ENCODE measurements at places on chromosomes 5 and 9.

DNA sequence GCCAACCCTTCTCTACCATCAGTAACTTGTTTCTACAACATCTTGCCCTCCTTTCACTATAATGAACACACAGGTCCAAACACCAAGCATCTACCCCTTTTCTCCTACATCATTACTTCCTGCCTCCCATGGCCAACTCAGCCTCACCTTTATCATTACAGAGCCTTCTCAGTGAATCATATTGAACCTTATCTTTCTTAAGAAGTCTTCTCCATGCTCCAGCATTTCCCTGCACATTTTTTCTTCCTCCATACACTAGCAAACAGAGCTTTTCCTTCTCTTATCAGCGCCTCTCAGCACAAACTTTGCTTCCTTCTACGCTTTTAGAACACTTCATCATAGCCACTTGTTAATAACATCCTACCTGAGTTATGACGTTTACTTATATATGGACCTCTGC lies 148.2 kb downstream of the ARL15 start:
- no peak for DNase-seq

- DNase-seq, result no peak
Measured at GRCh38 chr5:4544049-4544670, 596.0 kb upstream of the ADAMTS16 start.

- no peak for DNase-seq
Measured at GRCh38 chr5:23089286-23089685, 236.1 kb upstream of the CDH12 start.

DNA sequence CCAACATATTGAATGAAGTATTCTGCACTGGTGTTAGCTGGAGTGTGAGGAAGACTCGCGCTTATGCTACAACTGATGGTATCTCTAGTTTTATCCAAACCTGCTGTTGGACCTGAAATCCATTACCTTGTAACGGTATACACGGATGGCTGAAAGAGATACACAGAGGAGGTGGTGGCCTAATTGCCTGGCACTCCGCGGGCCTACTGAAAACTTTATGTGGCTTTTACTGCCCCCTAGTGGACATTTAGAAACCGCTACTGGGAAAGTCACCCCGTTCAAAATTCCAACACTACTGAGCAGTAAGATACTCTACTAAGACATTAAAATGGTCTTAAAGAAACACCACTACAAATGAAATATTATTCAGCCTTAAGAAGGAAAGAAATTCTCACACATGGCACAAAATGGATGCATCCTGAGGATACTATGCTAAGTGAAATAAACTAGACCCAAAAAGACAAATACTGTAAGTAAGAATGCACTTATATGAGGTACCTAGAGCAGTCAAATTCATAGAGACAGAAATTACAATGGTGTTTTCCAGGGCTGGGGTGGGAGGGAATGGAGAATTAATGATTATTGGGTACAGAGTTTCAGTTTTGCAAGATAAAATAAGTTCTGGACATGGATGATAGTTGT lies 100.4 kb downstream of the TTLL11 start:
- peak; percentile 71 for DNase-seq

DNA sequence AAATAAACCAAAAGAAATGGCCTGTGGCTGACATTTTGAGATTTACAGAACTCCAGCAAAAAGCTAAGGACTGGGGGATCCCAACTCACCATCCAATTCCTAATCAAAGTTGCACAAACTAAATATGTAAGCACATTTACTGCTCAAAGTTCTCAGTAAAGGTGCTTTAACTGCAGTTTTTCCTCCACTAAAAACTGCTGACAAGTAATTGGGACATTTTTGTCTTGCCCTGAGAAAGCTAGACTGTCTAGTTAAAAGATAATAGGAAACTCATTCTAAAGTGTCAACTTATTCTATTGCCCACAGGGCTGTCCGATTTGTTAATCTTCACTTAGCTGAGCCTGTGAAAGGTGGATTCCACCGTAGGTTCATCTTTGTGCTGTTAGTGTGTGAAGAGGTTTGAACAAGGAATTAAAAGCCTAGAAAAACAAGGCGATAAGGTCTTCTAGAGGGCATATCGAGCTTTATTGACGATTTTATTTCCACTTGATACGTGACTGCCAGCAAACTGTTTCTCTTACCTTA lies 1.0 kb downstream of the DOCK8 start:
- DNase-seq, result peak; percentile 15

- DNase-seq, result no peak
Measured at GRCh38 chr5:60417500-60418181, 282.3 kb downstream of the DEPDC1B start.

DNA sequence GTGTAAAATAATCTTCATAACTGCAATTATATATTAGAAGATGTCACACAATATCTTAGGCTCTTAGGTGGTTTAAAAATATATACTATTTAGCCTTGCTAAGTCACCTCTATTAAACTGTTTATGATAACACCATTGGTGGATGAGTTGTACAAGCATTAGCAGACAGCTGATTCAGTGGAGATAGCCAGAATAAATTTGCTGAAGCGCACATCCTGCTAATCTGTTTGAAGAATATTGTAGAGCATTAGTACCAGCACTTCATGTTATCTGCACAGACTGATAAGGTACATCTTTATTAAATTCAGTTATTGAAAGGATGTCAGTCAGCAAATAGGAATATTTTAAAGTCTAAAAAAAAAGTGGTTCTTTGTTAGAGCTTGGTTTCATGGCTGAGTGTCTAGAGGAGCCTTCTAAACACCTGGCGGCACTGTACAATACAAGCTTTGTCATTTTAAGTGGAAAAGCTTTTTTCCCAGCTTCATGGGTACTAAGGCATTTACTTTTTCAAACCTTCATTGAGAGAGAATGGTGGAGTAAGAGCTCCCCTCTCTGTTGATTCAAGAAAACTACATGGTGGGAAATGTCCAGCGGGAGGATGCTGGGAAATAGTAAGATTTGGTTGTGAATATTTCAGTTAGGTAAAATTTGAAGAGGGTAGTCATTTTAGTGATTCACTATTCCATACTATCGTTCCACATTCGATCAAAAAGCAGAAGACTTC lies 275.1 kb downstream of the SLF1 start:
- DNase-seq, result peak; percentile 10

GRCh38 chr9:76336027-76336426 lies 58.2 kb downstream of the RFK start:
- DNase-seq, result no peak

- DNase-seq, result no peak
Measured at GRCh38 chr5:76861612-76862011, 11.8 kb downstream of the S100Z start.

DNA sequence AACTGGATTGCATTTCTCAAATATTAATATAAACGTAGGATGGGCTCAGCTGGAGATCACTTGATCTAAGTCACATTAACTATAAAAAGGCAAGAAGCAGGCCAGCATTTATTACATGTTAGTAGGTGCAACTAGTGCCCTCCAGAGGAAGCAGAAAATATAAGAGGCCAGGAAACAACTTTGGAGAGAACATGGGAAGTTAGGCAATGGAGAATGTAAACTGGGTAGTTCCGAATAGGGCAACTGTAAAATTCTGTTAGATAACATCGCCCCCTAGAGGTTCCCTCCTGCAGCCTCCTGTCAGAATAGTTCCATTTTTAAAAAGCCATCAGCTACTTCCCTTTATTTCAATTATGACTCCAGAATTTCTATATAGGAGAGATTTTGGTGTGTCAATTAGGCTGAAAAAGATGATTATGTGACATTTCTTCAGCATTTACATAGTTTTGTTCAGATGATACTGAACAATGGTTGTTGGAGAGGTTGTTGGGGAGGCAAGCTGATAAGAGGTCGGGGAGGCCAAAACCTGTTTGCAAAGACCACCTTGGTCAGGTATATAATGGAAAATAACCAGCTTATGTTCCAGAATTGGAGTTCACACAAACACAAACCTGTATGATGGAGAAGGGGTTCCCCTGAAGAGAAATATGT lies 22.4 kb downstream of the CCL28 start:
- DNase-seq, result peak; percentile 72

- DNase-seq, result no peak
Measured at GRCh38 chr5:146646441-146646840, 130.5 kb upstream of the GPR151 start.

DNA sequence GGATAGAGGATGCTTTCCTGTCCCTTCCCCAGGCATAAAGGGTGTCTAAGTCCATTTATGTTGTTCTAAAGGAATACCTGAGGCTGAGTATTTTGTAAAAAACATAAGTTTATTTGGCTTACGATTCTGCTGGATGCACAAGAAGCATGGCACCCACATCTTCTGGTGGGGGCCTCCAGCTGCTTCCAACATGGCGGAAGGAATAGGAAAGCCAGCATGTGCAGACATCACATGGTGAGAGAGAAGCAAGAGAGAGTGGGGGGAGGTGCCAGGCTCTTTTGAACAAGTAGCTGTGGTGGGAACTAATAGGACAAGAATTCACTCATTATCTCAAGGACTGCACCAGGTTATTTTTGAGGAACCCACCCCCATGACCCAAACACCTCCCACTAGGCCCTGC lies 77.2 kb downstream of the ADCY2 start:
- DNase-seq, result no peak

- DNase-seq, result no peak
Measured at GRCh38 chr5:145198525-145199260, 636.4 kb downstream of the PRELID2 start.

GRCh38 chr9:81635521-81636254 lies 53.7 kb downstream of the TLE1 start:
- no peak for DNase-seq

- no peak for DNase-seq
Measured at GRCh38 chr9:79542735-79543620, 28.8 kb upstream of the TLE4 start.

- no peak for DNase-seq
Measured at GRCh38 chr5:27911216-27911615, 872.8 kb upstream of the CDH9 start.

DNA sequence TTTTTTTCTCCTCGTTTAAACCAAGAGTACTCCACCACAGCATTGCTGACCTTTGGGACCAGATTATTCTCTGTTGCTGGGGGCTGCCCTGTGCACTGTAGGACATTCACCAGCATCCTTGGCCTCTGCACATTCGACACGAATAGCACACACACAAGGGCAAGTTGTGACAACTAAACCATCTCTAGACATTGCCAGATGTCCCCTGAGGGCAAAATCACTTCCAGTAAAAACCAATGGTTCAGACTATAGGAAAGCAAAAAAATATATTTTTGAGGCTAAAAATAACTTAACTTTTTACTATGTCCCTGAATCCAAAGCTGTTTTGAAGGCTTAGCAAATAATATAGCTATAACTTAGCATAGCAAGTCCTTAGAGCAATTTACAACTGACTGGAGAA lies 65.9 kb downstream of the SEMA5A start:
- DNase-seq, result no peak

DNA sequence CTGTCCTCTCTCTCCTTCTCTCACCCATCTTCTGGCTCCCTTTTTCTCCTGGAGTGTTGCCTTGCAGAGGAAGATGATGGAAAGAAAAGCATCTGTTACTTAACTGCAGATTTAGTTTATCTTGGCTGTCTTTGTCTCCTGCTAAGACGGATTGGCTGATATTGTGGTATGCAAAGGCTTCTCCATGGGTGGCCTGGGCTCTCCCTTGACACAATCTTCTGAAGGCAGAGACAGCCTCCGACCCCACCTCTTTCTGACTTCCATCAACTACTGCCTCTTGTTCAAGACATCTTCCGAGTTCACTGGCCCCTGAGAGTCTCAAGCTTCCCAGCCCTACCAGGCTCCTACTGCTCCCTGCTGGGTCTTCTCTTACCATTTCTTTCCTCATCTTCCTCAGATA lies 403.7 kb downstream of the LRRC70 start:
- no peak for DNase-seq

- no peak for DNase-seq
Measured at GRCh38 chr9:101677861-101678260, 60.6 kb downstream of the GRIN3A start.

DNA sequence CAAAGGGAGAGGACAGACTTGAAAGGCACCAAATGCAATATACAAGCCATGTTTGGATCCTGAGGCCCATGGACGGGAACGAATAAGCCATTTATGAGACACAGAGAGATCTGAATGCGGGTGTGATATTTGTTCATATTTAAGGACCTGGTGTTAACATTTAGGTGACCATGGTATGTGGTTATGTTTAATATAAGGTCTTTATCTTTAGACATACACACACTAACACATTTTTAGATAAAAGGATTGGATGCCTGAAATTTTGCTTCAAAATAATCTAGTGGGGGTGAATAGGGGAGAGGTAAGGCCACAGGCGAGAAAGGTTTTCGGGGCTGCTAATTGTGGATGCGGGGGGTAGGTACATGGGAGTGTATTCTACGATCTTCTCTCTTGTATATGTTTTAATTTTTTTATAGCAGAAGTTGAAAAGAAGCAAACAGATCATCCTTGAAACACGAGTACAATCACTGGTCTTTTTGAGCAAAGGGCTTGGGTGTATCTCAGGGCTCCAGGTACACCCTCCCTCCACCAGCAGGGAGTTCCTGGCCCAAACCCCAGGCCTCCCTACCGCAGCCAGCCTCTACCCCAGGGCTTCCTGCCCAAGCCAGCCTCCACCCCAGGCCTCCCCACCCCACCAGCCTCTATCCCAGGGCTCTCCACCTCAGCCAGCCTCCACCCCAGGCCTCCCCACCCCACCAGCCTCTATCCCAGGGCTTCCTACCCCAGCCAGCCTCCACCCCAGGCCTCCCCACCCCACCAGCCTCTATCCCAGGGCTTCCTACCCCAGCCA lies 12.2 kb downstream of the AKNA start:
- no peak for DNase-seq

- DNase-seq, result no peak
Measured at GRCh38 chr9:76158713-76159112, 235.5 kb downstream of the RFK start.

- DNase-seq, result no peak
Measured at GRCh38 chr5:105639068-105639467, 2031.7 kb downstream of the EFNA5 start.

DNA sequence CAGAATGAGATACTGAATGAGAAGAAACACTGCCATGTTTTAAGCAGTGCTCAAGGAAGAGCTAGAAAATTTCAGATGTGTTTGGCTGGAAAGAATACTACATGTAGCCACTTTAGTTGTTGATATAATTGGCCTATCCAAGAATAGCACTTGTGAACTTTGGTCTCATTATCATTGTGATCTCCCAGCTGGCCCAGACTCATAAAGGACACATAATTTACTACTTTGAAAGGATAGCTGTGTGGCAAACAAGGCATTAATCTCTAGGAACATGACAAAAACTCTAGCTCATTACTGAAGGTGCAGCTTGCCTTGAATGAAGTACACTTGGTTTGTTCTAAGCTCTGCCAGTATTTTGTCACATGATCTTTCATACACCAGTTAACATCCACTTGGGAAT lies 356.3 kb downstream of the CSNK1G3 start:
- DNase-seq, result no peak

GRCh38 chr9:137610944-137611343 lies 5.5 kb downstream of the ARRDC1 start:
- DNase-seq, result no peak

DNA sequence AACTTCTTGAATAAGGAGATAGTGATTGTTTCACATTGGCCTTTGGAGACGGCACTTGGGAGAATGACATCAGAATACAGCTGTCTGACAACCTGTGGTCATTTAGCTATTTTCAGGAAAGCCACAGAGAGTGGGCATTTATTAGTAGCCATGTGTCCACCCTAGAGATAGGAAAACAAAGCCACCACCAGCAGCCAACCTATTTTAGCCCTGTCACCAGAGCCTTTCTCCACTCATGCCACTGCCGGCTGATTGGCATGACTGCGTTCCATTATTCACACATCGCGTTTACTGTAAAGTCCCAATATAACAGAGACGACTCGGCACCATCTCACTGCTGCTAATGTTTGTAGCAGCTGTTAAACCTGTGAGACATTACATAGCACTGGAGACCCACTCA lies 330.1 kb downstream of the NDUFS4 start:
- no peak for DNase-seq

GRCh38 chr9:33254211-33254610 lies 10.3 kb downstream of the BAG1 start:
- no peak for DNase-seq

Data from GM12865 (cell line).